ENCODE measurements at places on chromosomes 6 and 20.

GRCh38 chr6:27630727-27631608, 158.1 kb upstream of the ZNF184 start:
- DNase-seq = no peak

DNA sequence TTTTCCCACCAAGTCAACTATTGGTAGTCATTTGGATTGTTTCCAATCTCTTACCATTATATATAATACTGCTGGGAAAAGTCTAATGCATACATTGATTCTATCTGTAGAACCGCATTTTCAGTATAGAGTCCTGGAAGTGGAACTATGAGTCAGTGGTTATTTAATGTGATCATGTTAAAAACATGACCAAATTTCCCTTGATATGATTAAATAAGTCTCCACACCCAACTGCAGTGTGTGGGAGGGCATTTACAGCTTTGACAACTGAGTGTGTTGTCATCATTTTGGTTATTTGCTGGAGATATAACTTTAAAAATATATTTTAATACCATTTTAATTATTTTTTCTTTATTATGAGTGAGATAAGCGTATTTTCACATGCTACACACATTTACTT, 1027.6 kb downstream of the EYS start:
- DNase-seq = no peak

GRCh38 chr6:140660295-140660694, 1285.8 kb upstream of the CITED2 start:
- DNase-seq = no peak

DNA sequence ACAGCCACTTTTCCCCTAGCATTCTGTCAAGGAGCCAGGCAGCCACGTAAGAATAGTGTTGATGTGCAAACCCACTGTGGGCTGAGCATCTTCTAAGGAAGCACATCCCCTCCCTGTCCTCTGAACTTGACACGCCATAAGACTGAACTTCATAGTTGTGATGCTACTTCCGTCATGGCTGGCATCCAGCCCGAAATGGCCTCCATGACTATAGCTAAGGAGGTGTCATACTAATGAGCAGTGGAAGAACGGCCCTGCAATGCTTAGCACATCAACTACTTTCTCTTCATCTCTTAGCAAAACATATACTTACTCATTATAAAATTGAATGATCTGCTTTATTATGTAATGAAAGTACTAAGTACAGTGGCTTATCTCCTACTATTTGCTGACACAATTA, 110.2 kb downstream of the GJA10 start:
- DNase-seq = no peak

DNA sequence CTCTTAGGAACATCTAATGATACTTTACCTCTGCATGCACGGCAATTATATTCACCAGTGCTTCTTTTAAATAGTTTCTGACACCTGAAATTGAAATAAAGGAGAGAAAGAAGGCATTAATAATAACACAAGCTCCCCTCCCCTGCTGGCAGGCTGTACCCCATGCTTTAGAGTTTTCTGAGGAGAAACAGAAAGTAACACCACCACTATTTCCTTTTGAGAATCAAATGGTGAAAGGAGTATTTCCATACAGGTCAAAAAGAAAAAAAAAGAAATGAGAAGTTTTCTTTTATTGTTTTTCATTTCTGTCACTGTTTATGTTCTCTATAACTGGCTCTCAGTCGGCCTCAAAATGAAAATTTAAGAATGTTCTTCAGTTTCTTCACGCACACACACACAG, 108.1 kb downstream of the IRF4 start:
- no peak for DNase-seq

DNA sequence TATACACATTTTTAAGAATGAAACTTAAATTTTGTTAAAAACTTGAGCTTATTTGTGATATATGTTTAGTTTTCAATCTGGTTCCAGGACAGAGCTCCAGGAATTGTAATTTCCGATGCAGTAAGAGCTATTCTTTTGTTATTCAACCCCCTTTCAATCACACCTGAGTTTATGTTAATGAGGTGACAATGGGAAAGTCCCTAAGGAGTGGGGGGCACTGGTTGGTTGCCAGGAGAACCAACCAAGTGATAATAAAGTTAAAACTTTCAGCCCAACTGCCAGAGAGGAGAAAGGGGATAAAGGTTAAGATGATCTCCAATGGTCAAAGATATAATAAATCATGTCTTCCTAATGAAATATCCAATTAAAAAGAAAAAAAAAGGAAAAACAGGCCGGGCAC, 19.8 kb downstream of the MDN1 start:
- DNase-seq = no peak

DNA sequence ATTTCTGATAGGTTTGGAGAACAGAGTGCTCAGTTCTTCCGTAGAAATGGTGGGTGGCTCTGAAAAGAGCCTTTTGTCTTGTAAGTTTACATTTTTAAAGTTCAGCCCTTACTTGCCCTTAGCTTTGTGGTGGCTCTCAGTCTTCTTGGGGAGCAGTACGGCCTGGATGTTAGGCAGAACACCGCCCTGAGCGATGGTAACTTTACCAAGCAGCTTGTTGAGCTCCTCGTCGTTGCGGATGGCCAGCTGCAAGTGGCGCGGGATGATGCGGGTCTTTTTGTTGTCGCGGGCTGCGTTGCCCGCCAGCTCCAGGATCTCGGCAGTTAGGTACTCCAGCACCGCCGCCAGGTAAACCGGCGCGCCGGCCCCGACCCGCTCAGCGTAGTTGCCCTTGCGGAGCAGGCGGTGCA, 19.5 kb downstream of the OR2B2 start:
- no peak for DNase-seq

DNA sequence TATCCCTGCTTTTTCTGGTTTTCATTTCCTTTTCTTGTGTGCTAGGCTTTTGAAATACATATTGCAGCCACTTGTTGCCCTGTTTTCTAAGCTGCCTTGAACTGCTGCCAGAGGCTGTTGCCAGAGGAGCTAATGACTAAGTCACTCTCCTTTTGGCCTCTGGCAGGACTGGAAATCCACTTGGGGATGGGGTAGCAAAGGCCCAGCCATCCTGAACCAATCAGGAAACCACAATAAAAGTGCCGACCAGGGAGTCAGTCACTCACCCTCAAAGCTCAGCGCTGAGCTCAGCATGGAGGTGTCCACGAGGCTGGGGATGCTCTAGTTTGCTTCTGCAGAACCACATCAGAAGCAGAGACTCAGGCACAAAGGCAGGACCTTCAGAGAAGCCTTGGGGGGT, 813.0 kb downstream of the DHX35 start:
- no peak for DNase-seq

GRCh38 chr6:116629563-116629981, 13.3 kb downstream of the RSPH4A start:
- no peak for DNase-seq

DNA sequence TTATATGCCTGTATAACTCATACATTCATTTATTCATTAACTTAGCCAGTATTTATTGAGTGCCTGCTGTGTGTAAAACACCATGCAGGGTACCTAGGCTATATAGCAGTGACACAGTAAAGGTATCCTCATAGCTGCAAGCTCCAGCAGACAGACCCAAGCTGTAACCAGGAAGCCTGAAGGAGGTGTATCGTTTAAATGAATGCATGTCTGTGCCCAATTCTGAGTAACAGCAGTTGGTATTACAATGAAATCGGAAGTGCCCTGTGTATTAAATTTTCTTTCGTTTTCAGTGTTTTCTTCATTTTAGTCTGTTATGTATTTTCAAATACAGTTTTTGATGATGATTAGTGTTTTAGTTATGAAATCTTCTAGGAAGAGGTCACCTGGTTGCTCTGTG, 485.8 kb upstream of the SOX4 start:
- no peak for DNase-seq

DNA sequence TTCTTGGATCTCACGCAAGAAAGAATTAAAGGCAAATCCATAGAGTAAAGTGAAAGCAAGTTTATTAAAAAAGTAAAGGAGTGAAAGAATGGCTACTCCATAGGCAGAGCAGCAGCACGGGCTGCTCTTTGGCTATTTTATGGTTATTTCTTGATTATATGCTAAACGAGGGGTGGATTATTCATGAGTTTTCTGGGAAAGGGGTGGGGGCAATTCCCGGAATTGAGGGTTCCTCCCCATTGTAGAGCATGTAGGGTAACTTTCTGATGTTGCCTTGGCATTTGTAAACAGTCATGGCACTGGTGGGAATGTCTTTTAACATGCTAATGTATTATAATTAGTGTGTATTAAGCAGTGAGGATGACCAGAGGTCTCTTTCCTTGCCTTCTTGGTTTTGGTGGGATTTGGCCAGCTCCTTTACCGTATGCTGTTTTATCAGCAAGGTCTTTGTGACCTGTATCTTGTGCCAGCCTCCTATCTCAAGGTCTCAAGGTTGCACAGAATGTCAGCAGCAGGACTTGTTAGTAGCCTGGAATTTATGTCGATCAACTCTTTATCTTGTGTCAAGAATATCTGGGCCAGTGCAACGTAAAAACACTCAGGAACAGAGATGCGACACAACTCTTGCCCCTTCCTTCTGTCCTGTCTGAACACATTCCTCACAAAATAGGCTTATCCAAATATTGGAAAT, 931.4 kb downstream of the QKI start:
- no peak for DNase-seq

GRCh38 chr20:507761-508332, 35.7 kb downstream of the CSNK2A1 start:
- no peak for DNase-seq

- DNase-seq = no peak
These were observed 72.2 kb upstream of the GFRAL start for GRCh38 chr6:55255113-55255512.

- no peak for DNase-seq
These were observed 15.6 kb upstream of the NRSN1 start for GRCh38 chr6:24110417-24110816.

- no peak for DNase-seq
These were observed 867.2 kb downstream of the PHF3 start for GRCh38 chr6:64502801-64503200.

GRCh38 chr6:6796818-6797217, 208.3 kb downstream of the LY86 start:
- no peak for DNase-seq

- no peak for DNase-seq
These were observed 102.9 kb downstream of the SOBP start for GRCh38 chr6:107592806-107593205.

DNA sequence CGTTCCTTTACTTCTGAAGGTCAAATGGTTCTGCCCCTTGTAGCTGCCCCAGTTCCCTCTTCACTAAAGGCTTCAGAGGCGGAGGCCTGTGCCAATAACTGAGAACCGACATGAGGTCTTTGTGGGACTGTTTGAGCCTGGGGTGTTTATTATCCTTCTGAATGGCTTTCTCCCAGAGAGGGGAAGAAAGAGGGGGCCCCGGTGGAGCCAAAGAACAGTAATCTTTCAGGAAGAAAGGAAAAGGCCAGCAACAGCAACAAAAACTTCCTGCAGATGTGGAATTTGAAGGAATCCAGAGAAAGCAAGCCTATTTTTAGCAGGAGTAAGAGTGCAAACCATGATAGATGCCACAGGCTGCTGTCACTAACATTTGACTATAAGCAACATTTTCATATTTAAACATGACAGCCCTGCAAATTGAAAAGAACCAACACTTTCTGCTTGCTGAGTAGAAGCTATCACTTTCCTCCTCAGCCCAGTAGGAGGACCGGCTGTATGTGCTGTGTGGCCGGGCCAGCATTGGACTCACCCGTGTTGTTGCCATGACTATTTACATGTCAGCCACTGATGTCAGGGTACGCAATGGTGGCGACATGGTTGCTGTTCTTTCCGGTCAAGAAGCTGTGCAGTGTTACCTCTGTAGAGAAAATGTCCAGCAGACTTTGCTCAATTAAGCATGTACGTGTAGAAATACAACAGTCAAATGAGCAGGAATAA, 121.3 kb downstream of the SOBP start:
- no peak for DNase-seq

- no peak for DNase-seq
These were observed 68.3 kb downstream of the AFG1L start for GRCh38 chr6:108363113-108363512.

- no peak for DNase-seq
These were observed 51.2 kb downstream of the SLC22A23 start for GRCh38 chr6:3405679-3406078.

- DNase-seq = no peak
These were observed 13.9 kb downstream of the CRISP3 start for GRCh38 chr6:49730251-49730650.

DNA sequence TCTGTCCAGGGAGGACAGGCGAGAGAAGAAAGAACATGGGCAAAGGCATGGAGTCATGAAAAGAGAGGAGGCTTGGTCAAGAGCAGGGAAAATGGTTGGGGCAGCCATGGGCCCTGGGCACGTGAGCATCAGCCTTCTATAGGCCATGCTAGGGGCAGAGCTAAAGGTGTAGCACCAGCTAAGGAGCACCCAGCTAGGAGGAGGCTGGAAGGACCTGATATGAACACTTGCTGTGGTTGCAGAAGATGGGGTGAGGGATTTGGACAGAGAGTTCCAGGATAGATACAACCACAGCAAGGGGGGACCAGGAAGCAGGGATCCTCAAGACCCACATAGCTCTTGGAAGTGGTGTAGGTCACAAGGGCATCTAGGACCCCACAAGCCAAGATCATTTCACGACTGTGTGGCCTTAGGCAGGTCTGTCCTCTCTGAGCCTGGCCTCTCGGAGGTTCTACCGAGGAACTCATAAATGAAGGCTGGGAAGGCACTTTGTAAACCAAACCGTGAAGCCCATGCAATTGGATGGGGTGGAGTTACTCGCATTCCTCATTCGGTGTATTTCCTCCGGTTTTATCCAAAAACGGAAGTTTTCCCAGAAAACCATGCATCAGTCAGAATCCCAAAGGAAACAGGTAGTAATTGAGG, 74.0 kb upstream of the TOP1 start:
- DNase-seq = no peak

DNA sequence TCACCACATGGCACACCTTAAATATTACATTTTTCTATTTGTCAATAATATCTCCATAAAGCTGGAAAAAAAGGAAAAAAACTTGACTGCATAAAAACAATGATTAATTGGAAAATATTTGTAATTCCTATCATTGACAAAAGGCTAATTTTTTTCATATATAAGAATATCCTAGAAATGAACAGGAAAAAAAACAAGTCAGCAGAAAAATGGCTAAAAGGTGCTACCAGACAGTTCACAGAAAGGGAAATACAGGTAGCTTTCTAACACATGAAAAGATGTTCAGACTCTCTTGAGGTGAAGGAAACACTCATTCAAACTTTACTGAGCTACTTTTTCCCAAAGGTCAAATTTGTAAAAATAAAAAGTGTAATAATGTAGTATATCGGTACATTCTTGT, 104.1 kb upstream of the SCAF8 start:
- no peak for DNase-seq

DNA sequence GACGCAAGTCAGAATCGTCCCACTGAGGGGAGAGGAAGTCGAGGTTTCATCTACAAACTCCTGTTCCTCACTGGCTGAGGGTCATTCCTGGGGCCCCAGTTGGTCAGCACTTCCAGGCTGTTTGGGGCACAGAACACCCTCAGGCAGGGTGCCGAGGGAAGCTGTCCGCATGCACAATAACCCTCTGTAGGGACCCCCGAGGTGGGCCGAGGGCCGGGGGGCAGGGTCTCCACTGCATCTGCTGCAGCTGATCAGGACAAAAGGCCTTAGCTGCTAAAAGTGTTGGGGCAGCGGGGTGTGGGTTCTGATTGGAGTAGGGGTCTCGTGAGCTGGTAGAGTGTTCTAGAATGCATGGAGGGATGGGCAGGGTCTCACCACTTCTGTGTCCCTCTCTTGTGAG, 125.1 kb downstream of the TOX2 start:
- no peak for DNase-seq
